Fibroblast of villous mesenchyme (primary cell): ENCODE measurements at places on chromosomes 1 and 21.

GRCh38 chr1:208150833-208151458, 93.2 kb downstream of the PLXNA2 start:
- DNase-seq = no peak

DNA sequence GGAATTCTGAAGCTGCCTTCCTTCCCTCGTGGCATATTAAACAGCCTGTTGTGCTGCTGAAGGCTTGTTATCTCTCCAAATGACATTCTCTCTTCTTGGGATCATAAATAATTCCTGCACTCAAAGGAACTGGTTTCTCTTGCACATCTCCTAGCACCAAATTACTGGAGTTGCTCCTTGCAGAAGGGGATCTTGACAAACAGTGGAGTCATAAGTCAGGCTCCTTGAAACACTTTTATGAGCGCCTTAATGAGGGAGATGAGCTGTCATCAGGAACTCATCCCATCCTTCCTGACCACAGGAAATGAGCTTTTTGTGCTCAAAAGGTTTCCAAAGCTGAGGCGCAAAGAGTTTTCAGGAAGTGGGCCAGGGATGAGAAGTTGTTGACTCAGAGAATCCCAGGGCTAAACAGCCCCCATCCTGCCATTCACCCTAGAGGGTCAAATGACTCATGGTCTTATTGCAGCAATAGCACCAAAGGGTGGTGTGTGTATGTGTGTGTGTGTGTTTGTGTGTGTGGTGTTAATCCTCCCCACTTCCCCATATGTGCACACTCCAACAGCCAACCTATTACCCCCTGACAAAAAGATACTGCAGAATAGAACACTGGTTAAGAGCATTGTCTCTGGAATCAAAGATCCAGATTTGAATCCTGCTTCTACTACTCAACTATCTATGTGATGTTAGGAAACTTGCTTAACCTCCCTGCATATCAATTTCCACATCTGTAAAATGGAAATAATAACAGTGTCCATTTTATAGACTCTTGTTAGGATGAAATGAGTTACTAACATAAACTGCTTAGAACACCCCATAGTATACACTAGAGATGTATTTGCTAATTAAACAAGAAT, 2.8 kb upstream of the PHC2 start:
- DNase-seq = peak; percentile 100

DNA sequence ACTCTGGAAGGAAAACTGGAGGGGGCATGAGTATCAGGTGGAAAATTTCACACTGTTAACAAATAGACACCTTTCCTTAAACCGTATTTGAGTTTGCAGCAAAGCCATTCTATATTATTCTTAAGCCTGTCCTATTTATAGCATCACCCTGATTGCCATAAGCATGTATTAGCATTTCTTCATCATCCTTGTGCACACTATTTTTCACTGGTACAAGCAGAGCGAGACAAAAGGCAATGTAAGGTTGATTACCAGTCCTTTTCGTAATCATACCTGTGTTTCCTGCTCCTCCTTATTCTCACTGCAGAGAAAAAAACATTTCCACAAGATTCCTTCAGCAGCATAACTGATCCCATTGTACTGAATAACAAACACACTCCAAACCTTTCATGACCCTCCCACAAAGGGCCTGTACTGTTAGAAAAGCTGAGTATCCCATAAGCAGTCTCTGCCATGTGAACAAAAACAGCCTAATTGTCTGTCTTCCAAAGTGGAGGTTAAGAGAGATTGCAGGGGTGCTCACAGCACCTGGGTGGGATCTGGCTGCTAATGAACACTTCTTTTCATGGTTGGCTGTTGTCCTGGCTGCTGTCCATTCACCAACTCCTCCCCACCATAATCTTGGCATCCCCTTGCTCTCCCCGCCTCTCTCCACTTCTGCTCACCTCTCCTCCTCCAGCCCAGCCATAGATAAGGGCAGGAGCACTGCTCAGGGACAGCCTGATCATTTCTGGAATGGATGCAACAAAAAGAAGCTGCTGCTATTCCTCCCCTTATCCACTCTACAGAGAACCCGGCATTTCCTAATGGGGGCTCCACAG, 30.4 kb downstream of the VTCN1 start:
- DNase-seq = no peak

GRCh38 chr21:31872452-31873274, at the start of gene HUNK:
Gene HUNK, plus strand, starts transcription at chr21:31873020. Its CDS starts 655 bp downstream, at chr21:31873675.
- DNase-seq = peak; percentile 11

GRCh38 chr1:155116113-155116764, 11.4 kb upstream of the EFNA1 start:
- no peak for DNase-seq

GRCh38 chr1:54337928-54338327, 68.3 kb downstream of the SSBP3 start:
- peak; percentile 48 for DNase-seq

DNA sequence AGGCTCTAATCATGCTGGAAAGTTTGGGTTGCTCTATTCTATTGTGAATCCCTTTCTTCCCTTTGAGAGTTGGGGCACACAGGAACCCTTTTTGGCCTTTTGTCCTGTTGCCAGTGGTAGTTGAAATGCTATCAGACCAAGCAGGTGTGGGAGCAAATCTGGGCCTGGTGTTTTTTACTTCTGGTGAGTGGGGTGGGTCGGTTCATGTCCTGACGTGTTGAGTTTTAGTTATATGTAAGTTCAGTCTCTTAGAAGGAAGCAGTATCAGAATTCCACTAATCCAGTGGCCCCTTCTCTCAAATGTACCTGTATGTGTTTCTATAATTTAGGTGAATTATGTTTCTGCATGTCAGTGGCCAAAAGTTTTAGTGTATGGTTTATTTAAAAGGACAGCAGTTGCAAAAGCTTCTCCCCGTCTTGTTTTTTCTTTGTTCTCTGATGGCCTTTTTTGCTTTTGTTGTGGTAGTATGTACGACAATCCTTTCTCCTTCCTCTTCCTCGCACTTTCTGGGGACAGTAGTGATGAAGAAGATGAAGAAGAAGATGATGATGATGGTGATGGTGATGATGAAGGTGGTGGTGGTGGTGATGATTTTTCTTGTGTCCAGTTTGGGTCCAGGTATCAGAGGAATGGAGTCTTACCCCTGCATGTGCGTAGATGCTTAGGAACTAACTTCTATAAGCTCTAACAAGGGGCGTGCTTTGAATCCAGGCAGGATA, 74.2 kb downstream of the UBE4B start:
- no peak for DNase-seq

DNA sequence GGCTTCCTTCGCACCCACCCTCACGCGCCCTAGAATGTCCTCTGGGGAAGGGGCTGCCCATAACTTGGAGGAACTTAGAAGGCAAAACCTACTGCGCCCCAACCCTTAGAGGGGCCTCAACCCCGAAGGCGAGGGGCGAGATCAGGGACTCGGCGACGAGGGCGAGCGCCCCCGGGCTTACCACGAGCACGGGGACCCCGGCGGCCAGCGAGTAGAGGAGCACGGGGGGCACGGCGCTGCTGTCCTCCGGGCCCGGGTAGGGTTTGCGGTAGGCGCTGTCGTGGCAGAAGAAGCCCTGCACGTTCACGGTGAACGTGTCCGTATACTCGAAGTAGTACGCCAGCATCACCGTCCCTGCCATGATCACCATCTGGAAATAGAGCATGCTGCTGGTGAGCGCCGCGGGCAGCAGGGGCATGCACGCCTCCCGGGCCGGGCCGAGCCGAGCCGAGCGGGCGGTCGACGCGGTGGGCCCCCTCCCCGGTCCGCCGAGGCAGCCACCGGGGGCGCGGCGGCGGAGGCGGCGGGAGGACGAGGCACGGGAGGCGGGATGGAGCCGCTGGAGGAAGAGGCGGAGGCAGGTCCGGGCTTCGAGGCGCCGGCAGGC, 304 bp downstream of the PLPPR5 start:
- no peak for DNase-seq
